ENCODE measurements at places on chromosomes 3 and 15. TPM values are rescaled to one million over a fixed set of nuclear protein-coding genes. Genes with fewer than 3 reads are reported as not detected.
A peak's percentile ranks its signal among the peaks of the same experiment; 100 is the strongest.

- DNase-seq, result no peak
Measured at GRCh38 chr3:20729185-20729584, 543.2 kb upstream of the SGO1 start.

DNA sequence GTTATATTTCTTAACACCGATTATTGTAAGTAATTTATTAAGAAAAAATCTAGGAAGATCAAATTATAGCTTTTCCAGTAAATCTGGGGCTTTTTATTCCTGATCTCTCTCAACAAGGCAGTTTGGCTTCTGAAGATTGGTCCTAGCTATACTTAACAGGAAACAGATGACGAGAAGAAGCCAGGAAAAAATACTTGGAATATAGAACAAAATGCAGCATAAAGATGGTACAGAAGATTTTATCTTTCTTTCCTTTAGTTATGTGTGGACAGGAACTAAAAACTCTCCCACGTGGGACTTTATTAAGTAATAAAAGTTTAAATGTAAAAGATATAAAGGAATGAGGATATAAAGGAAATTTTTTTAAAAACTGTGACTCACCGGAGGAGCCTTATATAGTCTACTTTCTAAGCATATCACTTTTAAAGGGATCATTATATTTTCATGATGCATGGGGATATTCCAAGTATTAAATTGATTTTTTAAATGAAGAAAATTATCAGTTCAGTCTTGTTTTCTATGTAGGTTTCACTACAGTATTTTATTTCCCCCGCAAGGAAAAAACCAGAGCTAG lies 8.2 kb downstream of the B3GNT5 start:
- no peak for DNase-seq

The CEMIP gene
- 249 TPM for total RNA-seq

The TGM5 gene
- not detected for total RNA-seq

GRCh38 chr3:123338620-123339061 lies 110.2 kb downstream of the ADCY5 start:
- no peak for DNase-seq

- peak; percentile 74 for DNase-seq
Measured at GRCh38 chr3:119235151-119235550, 5.5 kb downstream of the B4GALT4 start.

- DNase-seq, result no peak
Measured at GRCh38 chr3:105422645-105423044, 55.9 kb downstream of the ALCAM start.

- no peak for DNase-seq
Measured at GRCh38 chr15:70480196-70480856, 283.0 kb downstream of the UACA start.

DNA sequence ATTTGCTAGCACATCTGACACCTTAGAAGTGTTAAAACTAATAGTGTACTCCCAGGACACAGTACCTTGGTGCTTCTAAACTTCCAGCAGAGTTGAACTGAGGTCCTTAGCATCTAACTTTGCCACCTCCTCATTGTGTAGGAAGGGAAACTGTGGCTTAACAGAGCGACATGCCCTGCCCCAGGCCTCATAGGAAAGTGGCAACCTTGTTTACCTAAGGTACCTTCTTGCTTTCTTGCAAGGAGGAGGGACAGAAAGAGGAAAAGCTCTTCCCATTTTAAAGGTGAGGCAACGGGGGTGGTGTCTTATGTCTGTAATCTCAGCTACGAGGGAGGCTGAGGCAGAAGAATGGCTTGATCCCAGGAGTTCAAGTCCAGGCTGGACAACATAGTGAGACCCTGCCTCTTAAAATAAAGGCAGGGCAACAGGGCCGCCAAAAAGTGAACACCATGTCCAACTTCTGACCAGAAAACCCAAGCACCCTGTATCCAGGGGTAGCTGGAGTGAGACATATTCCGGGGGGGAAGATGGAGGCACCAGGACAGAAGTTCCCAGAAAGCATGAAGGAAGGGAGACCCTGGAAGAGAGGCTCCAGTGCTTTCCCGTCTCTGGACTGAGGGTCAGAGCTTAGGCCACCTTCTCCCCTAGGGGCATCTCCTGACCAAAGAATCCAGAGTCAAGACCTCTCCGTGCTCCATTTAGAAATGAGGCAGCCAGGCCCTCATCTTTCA lies 540 bp upstream of the KLHL40 start:
- no peak for DNase-seq

- no peak for DNase-seq
Measured at GRCh38 chr15:43538091-43538490, 20.7 kb downstream of the MAP1A start.

DNA sequence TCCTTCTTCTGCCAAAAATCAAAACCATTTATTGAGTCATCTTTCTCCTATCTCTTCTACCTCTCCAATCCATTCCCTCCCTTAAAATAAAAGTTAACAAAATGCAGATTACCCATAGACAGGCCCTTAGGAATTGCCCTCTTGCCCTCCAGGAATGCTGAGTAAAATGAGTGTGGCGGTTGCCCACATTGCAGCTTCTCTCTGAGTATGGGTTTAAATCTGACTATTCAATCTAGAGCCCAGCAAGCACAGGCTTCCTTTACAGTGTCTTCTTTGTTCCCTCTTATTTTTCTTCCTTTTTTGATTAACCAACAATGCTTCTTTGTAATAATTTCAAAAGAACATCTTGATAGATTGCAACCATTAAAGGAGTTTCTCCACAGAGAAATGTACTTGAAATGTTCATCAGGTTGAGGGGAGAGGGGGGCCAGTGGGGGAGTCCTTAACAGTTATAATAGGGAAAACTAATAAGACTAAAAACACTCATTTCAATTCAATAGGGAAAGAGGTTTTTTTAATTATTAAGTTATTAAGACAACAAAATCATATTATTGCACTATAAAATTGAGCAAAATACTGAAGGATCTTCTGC lies 135.3 kb upstream of the LMCD1 start:
- DNase-seq, result no peak

GRCh38 chr3:186290796-186291195 lies 71.2 kb downstream of the DGKG start:
- no peak for DNase-seq

- DNase-seq, result peak; percentile 82
Measured at GRCh38 chr15:68598171-68599152, 19.7 kb downstream of the CORO2B start.

DNA sequence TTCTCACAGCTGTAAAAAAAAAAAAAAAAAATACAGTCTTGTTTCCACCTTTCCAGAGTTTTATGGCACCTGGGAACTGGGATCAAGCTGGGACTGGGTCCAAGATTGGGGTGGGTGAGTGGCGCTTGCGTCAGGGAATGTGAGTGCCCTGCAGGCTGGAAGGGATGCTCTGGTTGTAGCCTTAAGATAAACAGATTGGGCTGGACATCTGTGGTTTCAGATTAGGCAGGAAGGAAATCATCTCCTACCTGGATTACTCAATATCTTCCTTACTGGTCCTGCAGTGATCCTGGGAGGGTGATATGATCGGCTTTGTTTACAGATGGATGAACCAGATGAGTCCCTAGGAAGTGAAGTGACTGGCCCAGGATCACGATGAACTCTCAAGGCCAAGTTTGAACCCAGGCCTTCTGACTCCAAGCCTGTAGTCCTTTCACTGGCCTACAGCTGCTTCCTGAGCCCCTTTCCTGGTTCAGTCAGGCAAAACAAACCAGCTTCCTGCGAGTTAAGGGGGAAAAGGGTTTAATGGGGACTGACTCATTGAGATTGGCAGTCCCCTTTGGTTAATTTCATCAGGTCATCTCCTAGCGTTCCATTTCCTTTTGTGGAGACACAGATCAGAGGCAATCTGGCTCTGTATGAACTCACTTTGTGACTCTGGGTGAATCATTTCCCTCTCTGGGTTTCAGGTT lies 179.8 kb downstream of the THSD4 start:
- DNase-seq, result peak; percentile 99

The SKOR1 gene
- total RNA-seq, result 0.08 TPM

GRCh38 chr3:169578381-169579024 lies 85.0 kb downstream of the MECOM start:
- no peak for DNase-seq
